H1 (cell line): ENCODE measurements at places on chromosomes 7 and 10. TPM values are rescaled to one million over a fixed set of nuclear protein-coding genes. Genes with fewer than 3 reads are reported as not detected.

The PTF1A gene
- not detected in 2 replicates for total RNA-seq

GRCh38 chr7:68964060-68964459 is 634.2 kb upstream of the AUTS2 start:
- no peak overlapping the region for H3K27ac ChIP-seq
- H3K4me1 ChIP-seq = no peaks in the 10 kb centered on the region
- no peaks in the 10 kb centered on the region for H3K36me3 ChIP-seq
- no peak for DNase-seq
- no peaks in the 10 kb centered on the region for H3K27me3 ChIP-seq

- H3K4me1 ChIP-seq = peaks cover 29% of the 10 kb centered on the region
- H3K27me3 ChIP-seq = peaks cover 21% of the 10 kb centered on the region
- H3K36me3 ChIP-seq = no peaks in the 10 kb centered on the region
- DNase-seq = no peak
These were observed 636 bp upstream of the RARRES2 start for GRCh38 chr7:150342121-150342408.

GRCh38 chr10:69818676-69819239 is 17.1 kb downstream of the COL13A1 start:
- DNase-seq = no peak
- H3K4me1 ChIP-seq = no peaks in the 10 kb centered on the region; the same call in 1 of the 2 replicates
- H3K36me3 ChIP-seq = no peaks in the 10 kb centered on the region
- H3K4me3 ChIP-seq = no peak overlapping the region
- H3K27me3 ChIP-seq = no peaks in the 10 kb centered on the region

The NAT16 gene
- 0.84 and 1.0 TPM in 2 replicates for total RNA-seq

GRCh38 chr10:7480742-7481367 is 70.0 kb upstream of the SFMBT2 start:
- peaks cover 2% of the 10 kb centered on the region; the same call in 1 of the 2 replicates for H3K4me1 ChIP-seq
- no peak for DNase-seq
- no peaks in the 10 kb centered on the region for H3K27me3 ChIP-seq
- H3K27ac ChIP-seq = no peak overlapping the region
- no peaks in the 10 kb centered on the region for H3K36me3 ChIP-seq
- no peak overlapping the region for H3K4me3 ChIP-seq

GRCh38 chr7:29435167-29435566 is 128.5 kb upstream of the PRR15 start:
- no peak overlapping the region for H3K27ac ChIP-seq
- no peaks in the 10 kb centered on the region for H3K27me3 ChIP-seq
- H3K4me1 ChIP-seq = no peaks in the 10 kb centered on the region
- H3K36me3 ChIP-seq = no peaks in the 10 kb centered on the region
- H3K4me3 ChIP-seq = no peak overlapping the region
- DNase-seq = no peak

- no peaks in the 10 kb centered on the region for H3K4me1 ChIP-seq
- H3K27ac ChIP-seq = no peak overlapping the region
- 0 out of 2 replicates have a peak, but pooled peaks cover 4% of the 10 kb centered on the region for H3K36me3 ChIP-seq
- DNase-seq = peak; percentile 27
- H3K4me3 ChIP-seq = no peak overlapping the region
- H3K27me3 ChIP-seq = no peaks in the 10 kb centered on the region
These were observed 55.9 kb downstream of the UPF2 start for GRCh38 chr10:11986593-11987216.

DNA sequence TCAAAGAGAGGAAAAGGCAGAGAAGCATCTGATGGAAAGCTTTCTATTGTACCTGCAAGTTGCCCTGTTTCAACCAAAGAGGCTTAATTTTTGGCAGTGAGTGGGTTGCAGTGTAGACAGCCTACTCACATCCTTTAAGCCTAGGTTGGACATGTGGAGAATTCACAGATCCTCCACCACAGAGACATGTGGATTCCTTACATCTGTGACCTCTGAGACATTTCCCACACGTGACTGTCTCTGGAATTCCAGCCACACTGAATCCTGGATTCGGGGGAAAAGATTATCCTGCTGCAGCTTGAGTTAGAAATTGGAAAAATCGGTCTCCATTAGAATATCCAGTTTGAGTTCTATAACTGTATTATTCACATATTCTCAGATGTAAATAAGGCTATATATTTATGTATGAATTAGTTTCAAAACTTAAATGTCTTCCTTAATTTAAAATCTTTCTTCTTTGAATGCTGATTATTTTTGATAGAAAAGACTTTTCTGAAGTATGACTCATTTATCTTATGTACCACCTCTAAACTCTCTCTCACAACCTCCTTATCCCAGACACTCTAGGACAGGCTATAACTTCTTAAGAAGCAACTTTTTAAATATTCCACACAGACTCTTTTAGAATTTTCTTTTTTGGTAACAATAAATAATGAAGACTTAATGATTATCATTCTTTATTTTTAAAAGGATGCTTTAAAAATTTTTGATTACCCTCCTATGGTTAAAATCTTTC is 123.3 kb downstream of the TWIST1 start:
- no peak overlapping the region for H3K27ac ChIP-seq
- no peaks in the 10 kb centered on the region for H3K4me1 ChIP-seq
- H3K27me3 ChIP-seq = no peaks in the 10 kb centered on the region
- H3K36me3 ChIP-seq = no peaks in the 10 kb centered on the region

DNA sequence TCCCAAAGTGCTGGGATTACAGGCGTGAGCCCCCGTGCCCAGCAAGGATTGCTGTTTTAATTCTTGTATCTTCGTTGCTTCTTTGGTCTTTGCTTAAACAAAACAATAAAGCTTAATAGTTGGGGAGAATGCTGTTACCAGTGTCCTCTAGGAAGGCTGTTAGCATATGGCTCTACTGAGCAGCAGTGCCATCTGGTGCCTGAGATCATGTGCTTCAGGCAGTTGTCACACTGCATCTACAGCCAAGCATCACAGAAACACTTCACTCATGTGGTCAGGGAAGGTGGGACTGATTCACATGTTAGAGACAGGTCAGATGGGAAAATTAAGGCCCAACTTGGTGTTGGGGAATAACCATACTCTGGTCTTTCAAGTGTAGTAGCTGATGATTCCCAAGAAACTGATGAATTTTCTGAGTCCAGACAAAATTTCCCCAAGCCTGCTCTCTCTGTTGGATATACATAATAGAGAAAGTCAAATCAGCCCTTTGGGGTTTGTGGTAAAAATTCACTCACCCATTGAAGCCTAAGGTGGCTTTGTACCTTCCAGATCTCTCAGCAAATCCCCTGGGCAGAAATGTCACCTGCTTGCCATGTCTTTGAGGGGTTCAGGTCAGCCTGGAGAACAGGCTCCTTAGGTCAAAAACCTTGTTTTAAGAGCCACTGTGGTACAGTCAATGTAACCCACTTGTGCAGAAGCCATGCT is 28.4 kb downstream of the UBE2D4 start:
- no peaks in the 10 kb centered on the region for H3K4me1 ChIP-seq
- DNase-seq = peak; percentile 25
- H3K36me3 ChIP-seq = no peaks in the 10 kb centered on the region
- no peak overlapping the region for H3K4me3 ChIP-seq
- H3K27ac ChIP-seq = no peak overlapping the region

GRCh38 chr10:34400075-34400474 is 415.0 kb downstream of the PARD3 start:
- H3K27me3 ChIP-seq = no peaks in the 10 kb centered on the region
- no peak overlapping the region for H3K4me3 ChIP-seq
- no peaks in the 10 kb centered on the region for H3K4me1 ChIP-seq
- DNase-seq = no peak
- H3K27ac ChIP-seq = no peak overlapping the region
- H3K36me3 ChIP-seq = no peaks in the 10 kb centered on the region

The C10orf90 gene
- total RNA-seq = not detected in 2 replicates

DNA sequence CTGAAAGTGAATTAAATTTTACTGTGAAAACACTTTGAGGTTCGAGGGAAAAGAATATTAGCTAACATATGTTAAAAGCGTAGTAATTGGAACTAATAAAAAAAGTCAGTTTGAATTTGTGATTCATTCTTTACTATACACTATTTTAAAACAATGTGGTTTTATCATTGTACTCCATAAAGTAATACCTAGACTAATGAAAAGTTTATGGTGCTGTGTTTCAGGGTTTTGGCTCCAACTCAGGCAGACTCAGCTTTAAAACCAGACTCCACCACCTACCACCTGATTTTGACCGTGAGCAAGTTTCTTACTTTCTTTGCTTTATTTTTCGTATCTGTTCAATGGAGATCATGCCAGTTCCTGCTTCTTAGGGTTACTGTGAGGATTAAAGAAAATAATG is 9.2 kb upstream of the PRTFDC1 start:
- no peak for DNase-seq
- no peaks in the 10 kb centered on the region for H3K36me3 ChIP-seq
- H3K4me3 ChIP-seq = no peak overlapping the region
- H3K27ac ChIP-seq = no peak overlapping the region

The AKR1C3 gene
- total RNA-seq = 4.5 and 4.6 TPM in 2 replicates

DNA sequence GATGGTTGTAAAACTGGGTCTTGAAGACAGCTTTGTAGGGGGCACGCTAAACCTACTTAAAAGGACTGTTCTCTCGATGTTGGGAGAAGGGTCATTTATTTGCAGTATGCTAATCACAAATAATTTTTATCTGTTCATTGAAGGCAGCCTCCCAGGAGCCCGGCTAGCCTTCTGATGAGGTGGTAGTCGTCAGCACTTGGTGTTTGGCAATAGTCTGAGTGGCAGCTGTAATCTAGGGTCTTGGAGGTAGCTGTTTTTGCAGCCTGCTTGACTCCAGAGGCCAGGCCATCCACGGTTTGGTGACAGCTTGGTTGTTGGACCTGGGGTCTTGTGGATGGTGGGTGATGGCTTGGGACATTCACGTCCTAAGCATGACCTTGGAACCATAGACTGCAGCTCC is 2.2 kb downstream of the GTF2IRD1 start:
- H3K4me1 ChIP-seq = peaks cover 11% of the 10 kb centered on the region
- H3K27ac ChIP-seq = no peak overlapping the region
- H3K4me3 ChIP-seq = no peak overlapping the region
- no peak for DNase-seq

The SLC18A3 gene
- total RNA-seq = 0.13 TPM in 1 of 2 replicates, not detected in the other

The TAS2R41 gene
- total RNA-seq = not detected in 2 replicates

- no peaks in the 10 kb centered on the region for H3K4me1 ChIP-seq
- H3K36me3 ChIP-seq = no peaks in the 10 kb centered on the region
- H3K4me3 ChIP-seq = no peak overlapping the region
- no peak for DNase-seq
- H3K27me3 ChIP-seq = no peaks in the 10 kb centered on the region
These were observed 31.0 kb downstream of the DENND2A start for GRCh38 chr7:140609646-140610045.

GRCh38 chr10:69004821-69005220 is 16.2 kb downstream of the KIFBP start:
- H3K36me3 ChIP-seq = peaks cover 17% of the 10 kb centered on the region
- H3K4me1 ChIP-seq = no peaks in the 10 kb centered on the region
- H3K4me3 ChIP-seq = no peak overlapping the region
- no peak overlapping the region for H3K27ac ChIP-seq
- DNase-seq = no peak

- H3K4me3 ChIP-seq = no peak overlapping the region
- no peaks in the 10 kb centered on the region for H3K4me1 ChIP-seq
- peaks cover 99% of the 10 kb centered on the region for H3K27me3 ChIP-seq
- H3K36me3 ChIP-seq = peaks cover 24% of the 10 kb centered on the region; the same call in 1 of the 2 replicates
- no peak overlapping the region for H3K27ac ChIP-seq
These were observed 3.4 kb downstream of the HOXA9 start for GRCh38 chr7:27161721-27162560.

DNA sequence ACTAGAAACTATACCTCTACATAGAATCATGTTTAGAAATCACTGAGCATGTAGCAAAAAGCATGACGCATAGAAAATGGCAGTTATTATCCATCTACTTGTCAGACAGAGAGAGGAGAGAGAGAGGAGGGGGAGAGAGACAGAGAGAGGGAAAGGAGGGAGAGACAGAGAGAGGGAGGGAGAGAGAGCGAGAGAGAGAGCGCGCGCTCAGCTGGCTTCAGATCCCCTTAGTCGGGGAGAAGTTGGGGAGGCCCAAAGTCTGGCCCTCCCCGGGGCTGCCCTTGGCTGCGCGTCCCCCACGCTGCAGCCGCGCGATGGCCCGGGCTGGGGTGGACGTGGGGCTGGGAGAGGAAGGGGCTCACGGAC is 37.0 kb downstream of the CNPY1 start:
- H3K36me3 ChIP-seq = no peaks in the 10 kb centered on the region
- peak overlapping the region; percentile 25 for H3K4me3 ChIP-seq

The NPSR1 gene
- total RNA-seq = not detected in 2 replicates

DNA sequence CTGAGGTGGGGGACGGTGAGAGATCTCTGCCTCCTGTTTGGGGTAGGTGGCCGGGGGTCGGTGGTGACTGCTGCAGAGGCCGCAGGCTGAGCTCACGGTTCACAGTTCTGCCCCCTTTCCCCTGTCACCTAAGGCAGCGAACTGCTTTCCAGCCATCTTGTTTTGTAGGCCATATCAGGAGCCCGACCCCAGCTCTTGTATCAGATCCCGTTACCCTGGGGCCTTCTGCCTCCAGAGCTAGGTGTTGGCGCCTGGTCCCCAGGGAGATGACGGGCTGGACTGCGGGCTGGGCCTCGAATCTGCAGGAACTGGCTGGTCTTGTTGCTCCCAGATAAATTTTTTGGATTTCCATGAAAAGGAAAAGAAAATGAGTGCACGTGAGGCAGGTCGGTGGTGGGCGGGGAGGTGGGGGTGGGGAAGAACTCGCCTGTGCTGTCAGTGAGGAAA is 183.0 kb downstream of the DNAJB6 start:
- H3K27me3 ChIP-seq = no peaks in the 10 kb centered on the region
- DNase-seq = no peak
- H3K4me1 ChIP-seq = no peaks in the 10 kb centered on the region
- no peak overlapping the region for H3K27ac ChIP-seq

GRCh38 chr7:135831455-135832195 is 83.0 kb upstream of the FAM180A start:
- H3K27me3 ChIP-seq = no peaks in the 10 kb centered on the region
- H3K27ac ChIP-seq = no peak overlapping the region
- H3K4me3 ChIP-seq = no peak overlapping the region
- H3K4me1 ChIP-seq = no peaks in the 10 kb centered on the region

- no peak overlapping the region for H3K4me3 ChIP-seq
- H3K27me3 ChIP-seq = no peaks in the 10 kb centered on the region
- DNase-seq = no peak
- no peaks in the 10 kb centered on the region for H3K36me3 ChIP-seq
These were observed 147.5 kb upstream of the FRMD4A start for GRCh38 chr10:14478201-14478600.

DNA sequence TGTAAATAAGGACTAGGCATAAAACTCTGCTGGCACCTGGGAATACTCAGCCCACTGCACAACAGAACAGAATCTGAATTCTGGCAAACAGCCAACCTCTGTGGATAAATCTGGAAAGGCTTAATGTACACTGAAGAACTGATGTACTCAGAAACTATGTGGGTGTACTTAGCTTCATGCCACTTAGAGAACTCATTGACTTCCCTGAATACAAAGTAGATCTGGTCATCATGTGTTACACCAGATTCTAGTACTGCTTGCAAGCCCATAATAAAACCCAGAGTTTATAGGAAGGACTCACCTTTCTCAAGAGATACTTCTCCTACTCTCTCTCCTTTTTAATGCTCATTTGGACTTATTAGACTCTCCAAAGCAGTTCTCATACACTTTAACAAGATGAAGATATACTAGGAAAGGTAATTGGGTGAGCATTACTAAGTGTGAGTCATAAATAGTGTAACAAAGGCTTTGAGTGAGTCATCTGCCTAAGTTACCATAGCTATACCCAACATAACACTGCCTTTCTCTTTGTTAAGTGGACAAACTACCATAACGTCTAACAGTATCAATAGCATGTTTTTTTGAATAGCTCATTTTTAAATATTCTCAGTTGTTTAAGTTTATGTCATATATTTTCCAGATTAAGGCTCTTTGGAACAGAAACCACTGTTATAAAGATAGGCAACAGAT is 309.1 kb downstream of the MDFIC start:
- H3K27me3 ChIP-seq = peaks cover 19% of the 10 kb centered on the region
- no peak overlapping the region for H3K27ac ChIP-seq
- no peak for DNase-seq

- H3K4me3 ChIP-seq = peak overlapping the region; percentile 13; the same call in 1 of the 2 replicates
- H3K27me3 ChIP-seq = peaks cover 99% of the 10 kb centered on the region
- no peak overlapping the region for H3K27ac ChIP-seq
- peaks cover 43% of the 10 kb centered on the region for H3K4me1 ChIP-seq
- no peaks in the 10 kb centered on the region for H3K36me3 ChIP-seq
These were observed 6.2 kb downstream of the GATA3 start for GRCh38 chr10:8060704-8061121.
